ENCODE measurements at places on chromosomes 1 and 21. TPM values are rescaled to one million over a fixed set of nuclear protein-coding genes. Genes with fewer than 3 reads are reported as not detected.

EXO1 gene
- total RNA-seq = 5.7 TPM

ATP6V1G3 gene
- total RNA-seq = not detected

CFHR5 gene
- not detected for total RNA-seq

CAMK2N1 gene
- 25.1 TPM for total RNA-seq

SLAMF8 gene
- 0.18 TPM for total RNA-seq

TAS1R1 gene
- not detected for total RNA-seq

EVI5 gene
- 11.5 TPM for total RNA-seq

FCAMR gene
- total RNA-seq = not detected
